ENCODE measurements at places on chromosomes 6 and 20.

DNA sequence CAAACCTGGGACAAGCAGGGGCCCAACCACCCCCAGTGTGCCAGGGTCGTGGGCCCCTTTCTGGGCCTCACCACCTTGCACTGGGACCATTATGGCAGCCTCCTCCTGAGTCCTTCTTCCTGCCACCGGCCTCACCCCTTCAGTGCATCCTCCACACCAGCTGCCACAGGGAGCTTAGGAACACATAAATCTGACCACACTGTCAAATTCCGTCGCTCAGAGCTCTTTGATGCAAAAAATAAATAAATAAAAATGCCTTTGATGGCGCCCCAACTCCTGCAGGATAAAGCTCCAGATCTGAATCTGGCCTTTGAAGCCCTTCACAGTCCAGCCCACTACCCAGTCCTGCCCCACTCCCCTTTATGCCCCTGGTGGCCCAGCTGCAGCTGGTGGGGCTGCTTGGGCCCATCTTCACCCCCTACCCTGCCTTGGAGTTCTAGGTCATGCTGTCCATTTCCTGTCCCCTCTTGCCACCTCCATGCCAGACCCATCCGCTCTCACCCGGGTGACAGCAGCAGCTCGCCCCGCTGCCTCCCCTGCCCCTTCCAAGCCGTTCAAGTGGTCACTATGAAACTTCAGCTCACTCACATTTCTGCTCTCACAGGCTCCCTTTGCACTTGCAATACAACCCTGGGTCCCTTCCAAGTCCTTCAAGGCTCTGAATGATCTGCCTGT, 16.0 kb downstream of the MYH7B start:
- no peak for DNase-seq

- DNase-seq: no peak
Measured at GRCh38 chr6:162371121-162371520, 356.4 kb downstream of the PRKN start.

GRCh38 chr20:24762791-24763350, 186.2 kb upstream of the CST7 start:
- DNase-seq: no peak

DNA sequence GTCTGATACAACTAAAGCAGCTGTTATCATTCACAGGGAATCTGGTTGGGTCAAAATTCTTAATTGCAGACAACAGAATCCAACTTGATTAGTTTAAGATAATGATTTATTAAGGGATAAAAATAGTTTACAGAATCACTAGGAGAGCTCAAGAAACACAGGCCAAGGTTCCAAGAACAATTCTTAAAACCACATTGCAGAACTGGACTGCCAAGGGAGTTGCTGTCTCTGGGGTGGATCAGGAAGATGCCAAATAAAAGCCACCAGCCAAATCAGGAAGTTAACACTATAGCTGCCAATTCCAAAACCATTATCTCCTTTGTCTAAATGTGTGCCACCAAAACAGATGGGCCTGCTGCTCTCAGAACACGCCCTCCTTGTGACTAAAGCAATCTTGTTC, 53.7 kb downstream of the NUDT3 start:
- DNase-seq: no peak

DNA sequence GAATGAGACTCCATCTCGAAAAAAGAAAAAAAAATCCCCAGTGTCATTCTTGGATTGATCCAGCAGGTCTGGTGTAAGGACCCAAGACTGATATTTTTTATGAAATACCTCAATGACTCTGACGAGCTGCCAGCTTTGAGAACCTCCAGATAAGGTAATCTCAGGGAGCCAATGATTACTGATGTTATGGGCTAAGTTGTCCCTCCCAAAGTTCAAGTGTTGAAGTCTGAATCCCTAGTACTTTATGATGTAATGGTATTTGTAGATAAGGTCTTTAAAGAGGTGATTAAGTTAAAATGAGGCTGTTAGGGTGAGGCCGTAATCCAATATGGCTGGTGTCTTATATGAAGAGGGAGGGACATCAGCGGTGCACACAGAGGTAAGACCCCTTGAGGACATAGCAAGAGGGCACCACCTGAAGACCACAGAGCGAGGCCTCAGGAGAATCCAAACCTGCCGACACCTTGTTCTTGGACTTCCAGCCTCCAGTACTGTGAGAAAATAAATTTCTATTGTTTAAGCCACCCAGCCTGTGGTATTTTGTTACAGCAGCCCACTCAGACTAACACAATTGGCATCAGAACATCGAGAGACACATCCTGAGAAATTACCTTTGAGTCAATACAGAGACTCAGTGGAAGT, 19.7 kb upstream of the DDO start:
- no peak for DNase-seq

DNA sequence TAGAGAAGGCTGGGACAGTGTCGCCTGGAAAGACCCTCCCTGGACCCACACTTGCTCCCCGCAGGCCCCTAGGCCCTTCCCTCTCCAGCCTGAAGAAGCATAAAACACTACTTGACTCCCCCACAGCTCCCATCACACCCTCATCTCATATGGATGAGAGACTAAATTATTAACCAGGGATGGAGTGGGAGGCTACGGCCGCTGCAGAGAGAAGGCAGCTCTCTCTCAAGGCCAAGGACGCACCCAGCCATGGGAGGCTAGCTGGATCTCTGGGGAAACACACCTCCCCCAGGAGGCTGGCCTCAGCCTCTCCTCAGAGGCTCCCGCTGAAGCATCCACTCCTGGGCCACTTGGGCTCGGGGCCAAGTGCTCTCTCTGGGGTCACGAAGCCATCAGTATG, 102.5 kb downstream of the GRM4 start:
- no peak for DNase-seq

- DNase-seq: no peak
Measured at GRCh38 chr20:58177799-58178198, 50.7 kb downstream of the ANKRD60 start.
